ENCODE measurements at places on chromosomes 1 and 21.
A peak's percentile ranks its signal among the peaks of the same experiment; 100 is the strongest.

DNA sequence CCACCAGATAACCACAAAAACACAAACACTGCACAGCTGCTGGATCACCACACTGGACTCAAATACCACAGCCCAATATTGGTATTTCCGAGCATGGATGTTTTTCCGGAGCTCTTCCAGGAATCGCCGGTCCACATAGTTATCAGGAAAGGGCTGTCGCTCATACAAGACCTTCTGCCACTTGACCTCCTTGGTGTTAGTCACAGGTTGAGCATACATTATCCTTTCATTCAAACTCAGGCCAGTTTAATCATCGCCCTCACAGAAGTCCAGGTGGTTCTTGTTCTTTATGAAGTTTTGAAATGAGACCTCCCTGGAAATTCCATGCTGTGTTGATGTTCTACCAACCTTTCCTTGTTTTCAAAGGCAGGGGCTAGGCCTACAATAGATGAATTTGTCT is 1.5 kb downstream of the PIGC start:
- no peak for DNase-seq

DNA sequence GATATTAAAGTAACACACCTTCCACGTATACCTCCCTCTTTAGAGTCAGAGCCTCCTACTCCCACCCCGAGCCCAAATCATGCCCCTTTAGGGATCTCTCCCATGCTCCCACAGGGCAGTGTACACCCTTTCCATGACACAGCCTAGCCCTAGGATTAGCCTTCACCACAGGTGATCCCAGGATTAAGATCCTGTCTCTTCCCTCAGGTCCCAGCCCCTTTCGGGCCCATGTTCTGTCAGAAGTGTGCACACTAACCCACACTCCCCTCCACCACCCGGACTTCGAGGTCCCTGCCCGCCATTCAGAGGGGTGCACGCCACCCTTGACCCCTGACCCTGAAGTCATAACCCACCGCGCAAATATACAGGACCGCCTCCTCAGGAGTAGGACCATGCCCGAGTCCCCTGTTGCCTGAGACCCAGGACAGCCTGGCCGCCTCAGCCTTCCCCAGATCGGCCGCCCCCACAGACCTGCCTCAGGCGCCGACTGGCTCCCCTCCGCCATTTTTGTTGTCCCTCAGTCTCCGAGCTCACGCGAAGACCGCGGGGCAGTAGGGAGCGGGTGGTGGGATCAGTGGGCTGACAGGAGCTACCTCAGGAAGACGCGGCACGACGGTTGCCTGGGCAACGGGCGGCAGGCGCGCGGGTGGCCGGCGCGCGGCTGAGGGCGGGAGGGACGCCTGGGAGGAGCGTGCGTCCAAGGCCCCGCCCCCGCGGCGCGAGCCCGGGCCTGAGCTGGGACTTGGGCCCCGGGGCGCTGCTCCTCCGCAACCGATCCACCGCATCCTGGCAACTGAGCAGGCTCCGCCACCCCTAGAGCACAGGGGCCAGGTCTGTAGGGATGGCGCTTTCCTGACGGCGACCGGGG is at the start of gene AGBL4:
Gene AGBL4 (minus strand): TSS at position 663 of the 868 bp plus-strand sequence.
- DNase-seq, result peak; percentile 15

DNA sequence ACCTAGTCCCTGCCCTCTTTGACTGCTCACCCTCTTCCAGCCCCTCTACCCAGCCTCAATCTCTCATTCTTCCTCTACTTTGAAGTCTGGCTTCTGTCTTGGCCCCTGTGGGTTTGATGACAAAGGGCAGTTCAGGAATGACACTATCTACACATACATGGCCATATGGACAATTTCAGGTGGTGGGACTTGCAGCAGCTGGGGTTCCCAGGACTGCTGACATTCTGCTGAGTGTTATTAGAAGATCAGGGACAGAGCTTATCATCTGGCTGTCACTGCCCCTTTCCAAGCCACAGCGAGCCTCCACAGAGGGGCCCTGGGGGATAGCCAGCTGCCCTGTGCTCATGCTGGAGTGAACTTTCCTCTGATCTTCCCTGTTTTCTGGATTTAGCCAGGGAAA is 97.4 kb upstream of the IPO9 start:
- no peak for DNase-seq

DNA sequence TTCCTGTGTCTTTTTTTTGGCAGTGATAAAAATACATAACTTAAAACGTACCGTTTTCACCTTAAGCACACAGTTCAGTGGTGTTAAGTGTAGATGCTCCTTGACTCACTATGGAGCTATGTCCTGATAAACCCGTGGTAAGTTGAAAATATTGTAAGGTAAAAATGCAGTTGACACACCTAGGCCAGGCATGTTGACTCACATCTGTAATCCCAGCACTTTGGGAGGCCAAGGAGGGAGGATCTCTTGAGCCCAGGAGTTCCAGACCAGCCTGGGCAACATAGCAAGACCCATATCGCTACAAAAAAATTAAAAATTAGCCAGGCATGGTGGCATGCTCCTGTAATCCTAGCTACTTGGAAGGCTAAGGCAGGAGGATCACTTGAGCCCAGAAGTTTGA is 73.6 kb upstream of the COG2 start:
- no peak for DNase-seq

DNA sequence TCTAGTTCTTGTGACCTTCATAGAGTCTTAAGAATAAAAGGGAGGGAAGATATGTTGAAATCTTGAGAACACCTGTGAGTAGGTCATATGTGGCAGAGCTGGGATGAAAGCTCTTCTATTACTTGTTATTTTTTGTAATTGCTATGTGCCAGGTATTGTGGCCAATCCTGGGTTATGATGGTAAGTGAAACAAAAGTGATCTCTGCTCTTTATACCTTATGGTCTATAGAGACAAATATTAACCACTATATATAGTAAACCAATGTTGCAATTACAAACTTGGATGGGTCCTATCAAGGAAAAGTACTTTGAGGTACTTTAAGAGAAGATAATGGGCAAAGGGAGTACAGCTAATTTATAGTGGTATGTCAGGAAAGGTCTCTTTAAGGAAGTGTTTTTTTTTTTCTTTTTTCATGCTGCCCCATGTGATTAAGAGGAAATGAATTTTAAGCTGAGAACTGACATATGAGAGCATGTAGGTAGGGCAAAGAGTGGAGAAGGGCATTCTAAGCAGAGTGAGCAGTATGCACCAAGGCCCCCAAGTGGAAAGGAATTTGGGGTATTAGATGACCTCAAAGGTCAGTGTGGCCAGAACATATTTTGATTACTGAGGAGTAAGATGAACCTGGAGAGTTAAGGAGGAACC is 43.3 kb downstream of the POU2F1 start:
- DNase-seq, result no peak

- DNase-seq, result no peak
Observed at GRCh38 chr1:227768125-227768439, 32.8 kb downstream of the SNAP47 start.

DNA sequence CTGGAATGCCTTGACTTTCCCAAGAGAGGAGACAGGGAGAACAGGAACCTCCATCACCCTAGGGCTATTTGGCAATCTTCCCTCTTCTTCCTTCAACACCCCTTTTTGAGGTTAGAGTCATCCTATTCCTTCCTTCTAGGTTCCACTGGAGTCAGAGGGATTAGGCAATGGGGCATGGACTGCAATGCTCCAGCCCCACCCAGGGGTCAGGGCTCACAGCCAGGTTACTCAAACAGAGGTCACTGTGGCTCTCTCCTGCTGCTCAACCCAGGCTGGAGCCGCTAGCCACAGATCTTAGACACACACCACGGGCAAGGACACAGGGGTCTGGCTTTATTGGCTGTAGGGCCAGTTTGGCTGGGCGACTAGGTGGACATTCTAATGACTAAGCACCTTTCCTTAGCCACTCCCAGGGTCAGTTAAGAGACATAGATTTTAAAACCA is 145.5 kb upstream of the NRIP1 start:
- DNase-seq, result no peak

GRCh38 chr1:241265428-241265827 is 91.6 kb downstream of the RGS7 start:
- no peak for DNase-seq

GRCh38 chr21:36744190-36744559 is 45.3 kb downstream of the SIM2 start:
- no peak for DNase-seq

DNA sequence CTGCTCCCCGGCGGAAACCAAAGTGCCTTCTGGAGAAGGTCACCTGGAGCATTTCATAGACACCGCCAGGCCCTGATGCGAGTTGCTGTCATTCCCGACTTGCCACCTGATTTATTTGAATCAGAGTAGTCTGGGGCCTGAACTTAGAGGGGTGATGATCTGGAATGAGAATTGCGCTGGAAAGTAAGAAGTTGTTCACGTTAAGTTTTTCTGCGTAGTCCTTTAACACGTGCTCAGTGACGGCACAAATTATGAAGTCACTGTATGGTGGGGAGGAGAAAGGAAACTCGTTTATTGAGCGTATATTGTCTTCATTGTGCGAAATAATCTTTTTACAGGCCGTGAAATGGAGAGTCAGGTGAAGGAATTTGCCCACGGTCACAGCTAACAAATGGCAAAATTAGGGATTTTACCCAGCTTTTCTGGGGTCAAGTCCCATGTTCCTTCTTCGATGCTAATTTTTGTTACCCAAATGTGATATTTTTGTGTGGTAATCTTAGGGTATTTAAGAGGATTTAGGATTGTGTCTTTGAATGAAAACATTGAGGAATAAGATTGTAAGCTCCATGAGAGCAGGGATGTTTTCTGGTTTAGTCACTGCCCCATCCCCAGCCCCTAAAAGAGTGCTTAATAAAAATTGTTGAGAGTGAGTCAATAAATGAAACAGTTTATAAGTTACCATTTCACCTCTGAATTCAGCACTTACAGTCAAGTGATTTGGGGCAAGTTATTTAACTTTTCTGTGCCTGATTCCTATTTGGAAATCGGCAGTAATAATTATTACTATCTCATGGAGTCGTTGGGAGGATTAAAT is 46.4 kb upstream of the NBL1 start:
- no peak for DNase-seq

DNA sequence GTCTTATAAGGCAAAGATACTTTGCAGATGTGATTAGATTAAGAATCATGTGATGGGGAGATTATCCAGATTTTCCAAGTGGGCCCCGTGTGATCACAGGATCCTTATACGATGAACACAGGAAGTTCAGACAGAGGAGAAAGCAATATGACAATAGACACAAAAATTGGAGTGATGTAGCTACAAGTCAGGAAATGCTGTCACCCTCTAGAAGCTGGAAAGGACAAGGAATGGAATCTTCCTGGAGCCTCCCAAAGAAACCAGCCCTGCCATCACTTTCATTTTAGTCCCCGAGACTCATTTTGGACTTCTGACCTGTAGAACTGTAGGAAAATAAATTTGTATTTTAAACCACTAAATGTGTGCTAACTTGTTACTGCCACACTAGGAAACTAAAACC is 61.9 kb upstream of the C1orf21 start:
- DNase-seq, result no peak

DNA sequence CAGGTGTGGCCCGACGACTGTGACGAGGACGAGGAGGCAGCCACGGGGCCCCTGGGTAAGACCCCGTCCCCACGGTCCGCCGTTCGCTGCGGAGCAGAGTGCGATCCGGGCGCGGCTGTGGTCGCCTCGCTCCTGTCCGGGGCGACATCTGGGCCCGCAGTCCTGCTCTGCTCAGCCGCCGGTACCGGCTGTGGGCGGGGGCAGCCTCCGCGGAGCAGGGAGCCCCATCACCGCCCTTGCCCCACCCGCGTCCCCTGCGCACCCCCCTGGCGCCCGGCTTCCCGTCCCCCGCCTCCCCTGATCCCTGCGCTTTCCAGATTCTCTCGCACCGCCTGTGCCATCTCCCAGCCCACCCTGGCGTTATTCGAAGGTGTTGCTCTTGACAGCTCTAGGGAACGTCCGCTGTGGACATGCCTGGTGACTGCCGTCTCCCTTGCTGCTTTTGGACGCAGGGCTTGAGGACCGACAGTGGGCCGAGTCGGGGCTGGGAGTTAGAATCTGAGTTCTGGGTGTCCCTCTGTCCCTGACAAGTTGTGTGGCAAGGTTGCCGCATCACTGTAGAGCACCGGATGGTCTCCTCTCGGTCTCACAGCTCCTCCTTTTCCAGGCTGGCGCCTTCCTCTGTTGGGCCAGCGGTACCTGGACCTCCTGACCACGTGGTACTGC is 596 bp downstream of the TOR3A start:
- peak; percentile 18 for DNase-seq

DNA sequence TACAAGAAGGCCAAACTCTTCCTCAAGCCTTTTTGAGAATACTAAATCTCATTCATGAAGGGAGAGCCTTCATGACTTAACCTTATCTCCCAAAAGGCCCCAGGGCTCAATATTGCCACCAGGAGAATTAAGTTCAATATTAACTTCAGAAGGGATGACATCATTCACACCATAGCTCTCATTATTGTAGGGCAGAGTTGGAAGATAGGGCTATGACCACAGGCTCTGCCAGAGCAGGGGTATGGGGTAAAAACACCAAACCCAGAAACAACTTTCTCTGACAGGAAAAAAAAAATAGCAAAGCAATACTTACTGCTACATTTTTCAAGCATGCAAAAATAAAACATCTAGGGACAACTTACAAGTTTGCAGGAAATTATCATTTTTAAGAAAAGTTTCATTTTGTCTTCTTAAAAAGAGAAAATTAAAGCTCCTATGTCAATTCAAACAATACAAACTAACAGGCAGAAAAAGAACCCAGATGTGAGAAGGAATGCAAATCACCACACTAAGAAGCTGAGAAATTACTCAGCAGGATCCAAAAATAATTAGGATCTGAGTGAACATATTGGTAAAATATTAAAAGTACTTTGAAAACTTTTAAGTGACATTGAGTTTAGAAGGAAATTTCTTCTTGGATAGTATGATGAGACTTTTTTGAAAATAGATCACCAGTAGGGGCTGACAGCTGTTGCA is 1156.5 kb downstream of the NCAM2 start:
- DNase-seq, result no peak

DNA sequence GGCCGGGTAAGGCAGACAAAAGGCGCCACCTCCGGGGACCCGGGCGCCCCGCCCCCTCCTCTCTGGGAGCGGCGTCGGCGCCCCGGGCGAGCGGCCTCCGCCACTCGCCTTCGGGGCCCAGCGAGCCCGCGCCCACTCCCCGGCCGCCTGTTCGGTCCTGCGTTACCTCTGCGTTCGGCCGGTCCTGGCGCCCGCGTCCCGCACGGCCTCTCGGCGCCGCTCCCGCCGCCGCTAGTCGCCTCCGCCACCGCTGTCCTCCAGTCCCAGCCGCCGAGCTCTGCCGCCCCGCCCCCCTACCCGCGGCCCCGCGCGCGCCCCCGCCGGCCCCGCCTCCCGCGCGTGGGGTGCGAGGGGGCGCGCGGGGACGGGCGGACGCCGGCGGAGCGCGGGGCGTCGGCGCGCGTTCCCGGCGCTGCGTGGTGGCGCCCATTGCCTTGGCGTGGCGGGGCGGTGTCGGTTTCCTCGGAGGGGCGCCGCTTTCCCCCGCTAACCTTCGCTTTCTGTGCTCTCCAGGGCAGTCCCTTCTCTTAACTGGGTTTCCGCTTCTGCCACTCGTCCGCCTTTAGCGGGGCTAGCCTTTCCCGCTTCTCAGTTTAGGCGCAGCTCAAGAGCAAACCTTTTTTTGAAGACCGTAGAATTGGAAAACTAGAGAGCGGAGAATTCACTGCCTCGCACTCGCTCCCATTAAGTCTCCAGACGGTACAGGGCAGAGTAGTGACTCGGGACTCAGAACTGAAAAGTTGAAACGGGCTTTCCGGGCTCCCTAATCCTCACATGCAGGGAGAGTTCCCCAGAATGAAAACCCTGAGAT is at the start of gene HP1BP3:
Gene HP1BP3 (minus strand): TSS at position 279 of the 811 bp plus-strand sequence. CDS start 6,867 bp downstream, outside the sequence.
- peak; percentile 84 for DNase-seq

Data from activated T-cell treated with anti-CD3 and anti-CD28 coated beads for 48 hours (primary cell).